ENCODE measurements at places on chromosomes 7 and 10.

DNA sequence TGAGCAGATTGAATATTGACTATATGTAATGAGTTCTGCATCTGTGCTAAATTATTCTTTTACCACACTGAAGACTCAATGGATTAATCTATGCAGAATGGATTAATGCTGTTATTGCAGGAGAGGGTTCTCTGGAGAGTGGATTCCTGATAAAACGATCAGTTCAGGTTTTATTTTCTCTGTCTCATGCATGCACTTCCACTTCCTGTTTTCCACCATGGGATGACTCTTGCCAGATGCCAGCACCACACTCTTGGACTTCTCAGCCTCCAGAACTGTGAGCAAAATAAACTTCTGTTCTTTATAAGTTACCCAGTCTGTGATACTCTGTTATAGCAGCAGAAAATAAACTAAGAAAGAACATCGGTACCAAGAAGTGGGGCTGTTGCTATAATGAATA lies 207.5 kb downstream of the KCND2 start:
- DNase-seq = no peak

- no peak for DNase-seq
Observed at GRCh38 chr7:45080958-45081669, 7.7 kb downstream of the NACAD start.

- no peak for DNase-seq
Observed at GRCh38 chr10:44287408-44287807, 97.5 kb downstream of the CXCL12 start.

DNA sequence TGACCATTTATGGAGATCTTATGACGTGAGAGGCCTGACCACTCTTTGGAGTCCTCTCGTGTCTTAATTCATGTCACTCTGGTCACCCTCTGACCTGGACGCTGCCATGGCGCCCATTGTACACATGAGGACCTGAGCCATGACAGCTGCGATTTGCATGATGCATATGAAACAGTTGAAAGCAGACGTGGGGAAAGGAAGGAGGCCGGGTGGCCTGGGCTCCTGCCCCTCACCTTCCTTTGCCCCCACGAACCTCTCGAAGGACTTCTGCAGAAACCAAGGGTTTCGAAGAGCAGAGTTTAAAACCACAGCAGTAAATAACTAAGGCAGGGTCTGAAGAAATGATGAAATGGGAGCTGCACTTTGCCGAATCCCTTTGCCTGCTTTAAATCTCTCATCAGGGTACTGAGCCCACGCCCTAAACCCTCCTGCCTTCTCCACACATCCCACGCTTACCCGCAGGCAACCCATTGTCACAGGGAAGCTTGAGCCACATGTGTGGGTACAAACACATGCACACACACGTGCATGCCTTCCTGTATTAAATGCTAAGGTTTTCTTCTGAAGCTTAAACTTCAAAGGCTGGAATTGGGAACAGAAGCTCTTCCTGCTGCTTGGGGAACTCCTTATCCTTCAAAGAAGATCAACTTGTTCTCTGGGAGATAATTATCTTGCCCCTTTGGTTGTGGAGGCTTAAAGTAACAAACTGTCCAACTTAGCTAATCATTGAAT lies 11.7 kb upstream of the CALML3 start:
- peak; percentile 10 for DNase-seq

DNA sequence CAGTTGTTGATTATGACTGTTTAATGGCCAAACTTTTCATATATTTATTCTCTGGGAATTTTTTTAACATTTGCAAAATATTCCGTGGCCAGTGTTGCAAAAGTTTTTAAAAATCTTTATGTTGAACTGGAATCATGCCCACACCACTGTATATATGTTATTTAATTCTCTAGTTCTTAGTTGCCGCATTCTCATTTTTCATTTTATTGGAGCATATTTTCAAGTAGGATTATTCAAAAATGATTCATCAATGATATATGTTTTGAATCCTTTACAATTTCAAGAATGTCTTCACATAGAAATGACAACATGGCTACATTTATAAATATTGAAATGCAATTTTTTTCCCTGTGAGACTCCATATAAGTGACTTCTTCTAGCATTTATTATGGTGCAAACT lies 188.6 kb upstream of the LRRTM3 start:
- DNase-seq = no peak

GRCh38 chr10:62805231-62806099 lies 945 bp downstream of the ADO start:
- DNase-seq = no peak

DNA sequence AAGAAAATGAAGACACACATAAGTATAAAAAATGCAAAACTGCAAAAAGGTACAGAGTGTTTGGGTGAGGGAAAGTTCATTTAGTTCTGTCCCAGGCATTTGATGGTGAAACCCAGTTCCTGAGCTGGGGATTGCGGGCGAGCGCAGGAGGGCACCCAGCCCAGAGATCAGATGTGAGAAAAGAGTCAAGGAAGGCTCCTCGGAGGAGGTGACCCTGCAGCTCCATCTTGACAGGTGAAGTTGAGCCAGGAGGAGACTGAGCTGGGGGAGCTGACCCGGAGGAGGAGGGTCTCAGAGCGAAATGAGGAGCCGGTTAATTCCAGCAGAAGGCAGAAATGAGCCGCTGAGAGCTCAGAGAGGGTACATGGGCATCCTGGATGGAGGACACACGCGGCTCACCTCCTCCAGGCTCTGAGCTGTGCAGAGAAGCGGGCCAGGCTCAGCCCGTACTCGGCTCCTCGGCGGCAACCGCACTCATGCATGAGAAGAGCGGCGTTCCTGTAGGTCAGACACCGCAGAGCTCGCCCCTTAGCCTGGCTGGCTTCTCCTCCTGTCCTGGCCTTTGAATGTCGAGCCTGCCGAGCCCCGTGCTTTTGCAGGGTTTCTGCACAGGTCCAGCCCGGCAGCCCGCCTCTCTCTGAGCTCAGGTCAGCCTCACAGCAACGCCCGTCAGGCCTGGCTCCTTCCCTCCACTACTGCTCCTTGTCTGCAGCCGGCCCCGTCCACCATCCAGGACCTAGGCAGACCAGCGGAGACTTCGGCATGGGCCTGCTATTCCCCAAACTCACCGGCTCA lies 9.5 kb upstream of the RAMP3 start:
- no peak for DNase-seq

DNA sequence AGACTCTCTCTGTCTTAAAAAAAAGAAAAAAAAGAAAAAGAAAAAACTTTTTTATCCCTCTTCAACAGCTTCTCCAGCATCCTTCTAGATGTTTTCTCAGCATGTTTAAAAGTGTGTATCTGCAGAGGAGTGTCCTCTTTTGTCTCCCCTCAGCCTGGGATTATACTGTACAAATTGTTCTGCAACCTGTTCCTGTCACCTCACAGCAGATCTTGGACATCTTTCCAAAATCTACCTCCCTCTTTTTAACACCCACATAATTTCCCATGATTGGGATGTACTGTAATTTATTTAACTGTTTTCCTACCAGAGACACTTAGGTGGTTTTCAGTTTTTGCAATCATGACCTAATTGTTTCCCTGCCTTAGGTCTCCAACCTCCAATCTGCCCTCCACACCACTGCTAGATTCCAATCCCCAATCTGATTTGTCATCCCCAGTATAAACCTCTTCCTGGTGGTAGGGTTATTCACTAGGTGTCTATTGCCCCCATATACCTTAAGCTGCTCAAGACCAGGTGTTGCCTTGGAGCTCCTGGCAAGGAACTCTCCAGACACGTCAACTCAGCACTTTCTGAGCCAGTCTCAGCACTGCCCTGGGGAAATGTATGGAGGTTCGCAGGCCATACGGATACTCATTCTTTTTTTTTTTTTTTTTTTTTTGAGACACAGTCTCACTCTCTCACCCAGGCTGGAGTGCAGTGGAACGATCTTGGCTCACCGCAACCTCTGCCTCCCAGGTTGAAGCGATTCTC lies 17.6 kb upstream of the DDIT4 start:
- DNase-seq = peak; percentile 39

- no peak for DNase-seq
Observed at GRCh38 chr10:130425881-130426435, 289.8 kb downstream of the GLRX3 start.

DNA sequence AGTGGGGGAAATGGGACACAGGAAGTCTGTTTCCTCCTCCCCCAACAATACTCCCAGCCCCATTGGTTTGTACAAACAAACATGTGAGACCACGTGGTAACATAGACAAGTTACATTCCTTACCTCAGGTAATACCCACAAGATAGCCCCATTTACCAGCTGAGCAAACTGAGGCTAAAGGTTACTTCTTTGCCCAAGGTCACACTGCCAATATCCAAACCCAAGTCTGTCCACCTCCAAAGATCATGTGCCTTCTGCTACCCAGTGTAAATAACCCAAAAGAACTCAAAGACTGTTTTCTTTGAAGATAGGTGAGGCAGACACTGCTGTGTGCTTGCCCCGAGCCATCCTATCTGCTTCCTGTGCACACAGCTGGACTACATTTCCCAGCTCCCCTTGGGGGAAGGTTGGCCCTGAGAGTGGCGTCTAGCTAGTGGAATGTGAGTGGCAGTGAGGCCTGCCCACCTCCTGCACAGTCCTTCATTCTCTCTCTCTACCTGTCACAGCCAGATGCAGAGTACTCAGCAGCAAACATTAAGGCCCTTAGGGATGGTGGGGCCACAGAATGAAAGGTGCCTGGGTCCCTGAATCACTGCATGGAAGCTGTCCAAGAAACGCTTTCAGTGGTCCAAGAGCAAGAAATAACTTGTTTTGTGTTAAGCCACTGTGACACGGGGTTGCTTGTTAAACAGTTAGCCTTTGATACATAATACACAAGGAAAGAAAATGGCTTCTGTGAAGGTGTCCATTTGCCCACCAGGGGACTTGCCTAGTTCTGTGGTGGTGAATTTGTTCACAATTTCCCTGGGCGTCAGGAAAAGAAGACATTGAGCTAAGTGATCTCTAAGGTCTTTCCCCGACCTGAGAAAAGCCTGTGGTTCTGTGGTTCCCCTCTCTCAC lies 257.7 kb upstream of the NFE2L3 start:
- DNase-seq = no peak

Measured in hippocampal formation (tissue), 2 donors.